ENCODE measurements at places on chromosomes 7 and 10.
A peak's percentile ranks its signal among the peaks of the same experiment; 100 is the strongest.

GRCh38 chr7:74263399-74264120, 9.4 kb upstream of the RFC2 start:
- no peak for DNase-seq

DNA sequence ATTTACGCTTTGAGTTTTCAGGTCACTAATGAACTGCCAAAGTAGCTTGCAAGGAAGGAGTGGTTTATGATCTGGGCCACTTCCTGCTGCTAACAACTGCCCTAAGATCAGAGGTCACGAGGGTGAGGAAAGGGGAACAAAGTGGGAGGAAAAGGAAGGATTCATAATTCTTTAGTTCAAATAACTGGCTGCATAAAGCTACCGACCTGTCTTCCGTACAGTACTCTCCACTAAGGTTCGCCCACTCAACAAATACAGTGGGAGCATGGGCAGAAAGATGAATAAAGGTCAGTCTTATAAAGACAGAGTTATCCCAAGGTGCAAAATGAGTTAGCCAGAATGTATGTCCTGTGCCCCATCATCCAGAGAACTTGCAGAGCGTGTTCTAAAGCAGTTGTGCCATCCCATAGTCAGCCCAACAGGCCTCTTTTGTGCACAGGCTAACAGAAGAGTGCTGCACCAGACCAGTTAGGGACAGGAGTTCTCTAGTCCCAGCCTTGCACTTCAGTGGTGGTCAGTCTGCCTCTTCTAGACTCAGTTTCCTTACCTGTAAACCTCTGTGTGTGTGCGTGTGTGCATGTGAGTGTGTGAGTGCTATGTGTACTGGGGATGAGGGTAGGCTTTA, 65.9 kb downstream of the CREB3L2 start:
- no peak for DNase-seq

GRCh38 chr7:139762886-139763285, 14.9 kb downstream of the HIPK2 start:
- DNase-seq, result peak; percentile 58

GRCh38 chr10:78749898-78750297, 318.9 kb upstream of the ZMIZ1 start:
- no peak for DNase-seq

- no peak for DNase-seq
Measured at GRCh38 chr7:149369497-149369896, 91.4 kb downstream of the ZNF777 start.

- no peak for DNase-seq
Measured at GRCh38 chr10:85599081-85599480, 767.5 kb downstream of the GRID1 start.

- DNase-seq, result no peak
Measured at GRCh38 chr7:123553159-123553558, 4.5 kb downstream of the NDUFA5 start.

GRCh38 chr7:142796501-142797390, 26.0 kb downstream of the PRSS2 start:
- DNase-seq, result no peak

- no peak for DNase-seq
Measured at GRCh38 chr7:117674617-117675016, 194.8 kb downstream of the CFTR start.

- DNase-seq, result no peak
Measured at GRCh38 chr10:88853155-88853881, 1.7 kb upstream of the ANKRD22 start.

DNA sequence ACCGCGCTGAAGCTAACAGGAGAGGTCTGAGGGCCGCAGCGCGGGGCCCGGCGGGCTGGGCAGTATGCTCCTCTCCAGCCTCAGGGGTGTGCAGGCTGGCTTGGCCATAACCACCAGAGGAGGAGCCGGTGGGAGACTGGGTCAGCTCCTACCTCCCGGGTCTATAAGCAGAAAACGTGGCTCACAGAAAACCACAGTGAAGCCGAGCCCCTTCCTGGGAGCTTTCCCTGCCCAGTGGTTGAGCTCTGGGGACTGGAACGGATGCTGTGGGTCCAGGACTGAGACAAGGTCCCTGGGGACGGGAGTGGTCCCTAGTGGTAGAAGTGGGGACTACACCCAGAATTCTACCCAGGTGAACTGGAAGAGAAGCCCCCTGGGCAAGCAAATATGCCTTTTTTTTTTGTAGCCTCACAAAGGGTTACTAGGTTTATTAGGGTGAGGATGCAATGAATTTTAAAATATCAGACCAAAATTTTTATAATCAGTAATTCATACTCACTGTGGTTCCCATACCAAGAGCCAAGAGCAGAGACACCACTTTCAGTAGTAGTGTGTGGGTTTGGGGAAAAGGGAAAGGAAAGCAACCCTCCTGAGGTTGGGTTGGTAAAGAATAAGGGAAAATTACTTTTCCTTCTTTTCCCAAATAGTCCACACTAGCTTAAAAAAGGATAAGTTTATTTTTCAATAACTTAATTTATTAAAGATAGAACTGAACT, 67.9 kb upstream of the PRKCQ start:
- peak; percentile 4 for DNase-seq

All from AG08395 (cell line).